ENCODE measurements at places on chromosomes 13 and 19.

- DNase-seq = no peak
These were observed 61.5 kb upstream of the UBL3 start for GRCh38 chr13:29911781-29912418.

DNA sequence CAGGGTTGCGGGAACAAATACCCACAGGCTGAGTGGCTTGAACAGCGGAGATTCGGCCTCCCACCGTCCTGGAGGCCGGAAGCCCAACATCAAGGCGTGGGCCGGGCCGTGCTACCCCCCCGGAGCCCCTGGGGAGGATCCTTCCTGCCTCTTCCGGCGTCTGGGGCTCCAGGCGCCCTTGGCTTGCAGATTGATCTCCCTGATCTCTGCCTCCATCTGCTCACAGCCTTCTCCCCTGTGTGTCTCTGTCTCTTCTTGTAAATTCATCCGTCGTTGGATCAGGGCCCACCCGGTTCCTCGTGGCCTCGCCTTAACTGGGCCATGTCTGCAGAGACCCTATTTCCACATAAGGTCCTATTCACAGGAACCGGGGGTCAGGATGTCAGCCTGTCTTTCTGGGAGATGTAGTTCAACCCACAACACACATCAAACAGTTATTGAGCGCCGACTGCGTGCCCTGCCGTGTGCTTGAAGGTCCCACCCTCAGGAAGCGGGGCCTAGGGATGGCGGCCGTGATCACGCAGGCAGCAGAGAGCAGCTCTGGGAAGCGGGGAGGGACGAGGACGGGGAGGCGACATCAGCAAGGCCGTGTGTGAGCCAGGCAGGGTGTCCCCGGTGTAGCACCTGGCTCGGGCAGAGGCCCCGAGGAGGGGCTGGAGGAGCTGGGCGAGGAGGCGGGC, 21.3 kb downstream of the HCN2 start:
- peak; percentile 85 for DNase-seq

GRCh38 chr19:7863157-7863970, 10.8 kb downstream of the PRR36 start:
- DNase-seq = no peak

- no peak for DNase-seq
These were observed 223.6 kb downstream of the RGCC start for GRCh38 chr13:41680900-41681299.

GRCh38 chr19:13066226-13066625, 36.4 kb downstream of the LYL1 start:
- DNase-seq = no peak
